ENCODE measurements at places on chromosomes 4 and X.

- DNase-seq = no peak
These were observed 169.4 kb downstream of the AMELX start for GRCh38 chrX:11462648-11463047.

DNA sequence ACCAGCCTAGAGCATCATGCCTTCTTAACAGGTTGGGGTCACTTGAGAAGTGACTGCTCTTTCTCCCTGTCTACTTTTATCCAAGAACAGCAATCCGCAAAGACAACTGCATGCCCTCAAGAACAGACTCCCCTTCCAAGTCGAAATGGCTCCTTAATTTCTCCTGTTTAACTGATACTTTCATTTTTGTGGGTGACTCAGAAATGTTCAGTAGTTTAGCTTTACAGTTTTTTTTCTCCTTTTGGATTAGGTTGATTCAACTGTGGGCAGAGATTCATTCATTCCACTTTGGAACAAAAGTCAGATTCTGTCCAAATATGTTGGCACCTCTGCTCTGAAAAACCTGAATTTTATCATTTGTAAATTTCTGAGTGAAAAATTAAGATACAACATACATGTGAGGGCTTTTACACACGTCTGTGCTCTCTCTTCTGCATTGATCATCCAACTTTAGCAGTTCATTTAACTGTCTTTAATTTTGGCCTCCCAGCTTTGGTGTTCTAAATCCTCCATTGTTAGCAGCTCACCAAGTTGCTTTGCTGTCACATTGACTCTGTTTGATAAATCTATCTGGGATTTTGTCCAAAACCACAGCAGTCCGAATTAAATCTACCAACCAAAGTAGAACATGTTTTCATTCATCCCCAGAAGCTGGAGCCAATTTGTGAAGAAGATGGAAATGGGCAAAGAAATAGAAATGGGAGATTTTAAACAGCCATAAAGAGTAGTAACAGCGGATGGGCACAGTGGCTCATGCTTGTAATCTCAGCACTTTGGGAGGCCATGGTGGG is 50.0 kb downstream of the HOPX start:
- no peak for DNase-seq

DNA sequence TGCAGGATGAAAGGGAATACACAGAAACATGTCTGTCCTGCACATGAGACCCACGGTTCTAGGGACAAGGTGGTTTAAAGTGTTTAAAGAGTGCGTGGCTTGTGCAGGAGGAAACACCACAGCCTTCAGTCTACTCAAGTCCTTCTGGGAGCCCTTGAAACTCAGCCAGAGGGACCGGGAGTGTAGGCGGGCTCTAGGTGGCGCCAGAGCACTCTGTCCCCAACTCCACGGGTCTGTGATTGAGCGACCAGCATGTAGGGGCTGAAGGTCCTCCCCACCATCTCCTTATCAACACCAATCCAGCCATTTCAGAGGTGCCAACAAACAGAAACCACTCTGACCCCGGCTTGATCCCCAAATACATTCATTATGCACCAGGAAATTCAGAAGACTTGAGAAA is 82.0 kb upstream of the CLDN34 start:
- DNase-seq = peak; percentile 38

DNA sequence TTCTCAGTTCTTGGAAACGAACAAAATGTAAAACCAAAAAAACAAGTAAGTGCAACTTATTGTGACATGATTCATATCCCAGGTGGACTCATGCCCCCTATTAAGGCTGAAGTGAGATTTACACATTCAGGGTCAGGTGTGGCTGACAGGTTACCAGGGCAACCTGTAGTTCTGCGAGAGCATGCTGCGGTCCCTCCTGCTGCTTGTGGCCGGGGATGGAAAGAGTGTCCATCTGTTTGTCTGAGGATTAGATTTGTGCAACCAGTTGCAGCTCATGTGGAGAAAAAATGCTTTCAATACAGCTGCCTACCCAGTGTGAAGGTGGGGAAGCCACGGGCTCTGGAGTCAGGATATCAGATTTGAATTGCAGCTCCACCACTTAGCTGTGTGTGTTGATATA is 78.8 kb downstream of the FAM184B start:
- no peak for DNase-seq

DNA sequence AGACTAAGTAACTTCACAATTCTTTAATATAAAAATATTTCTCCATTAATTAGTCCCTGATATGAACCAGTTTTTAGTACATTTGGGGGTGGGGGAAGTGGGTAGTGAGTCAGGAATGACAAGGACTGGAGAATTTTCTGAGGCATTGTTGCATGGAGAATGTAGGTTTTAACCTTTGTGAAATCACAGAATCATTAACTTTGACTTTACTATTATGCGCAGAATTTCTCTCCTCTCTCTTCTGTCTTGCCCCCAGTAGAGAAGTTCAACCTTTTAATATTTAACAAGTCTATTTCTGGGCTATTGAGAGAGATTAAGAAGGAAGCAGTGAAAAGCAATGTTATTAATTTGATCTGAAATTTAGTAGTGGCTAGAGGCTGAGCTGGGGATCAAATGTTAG is 597.0 kb downstream of the PCDH18 start:
- DNase-seq = no peak

DNA sequence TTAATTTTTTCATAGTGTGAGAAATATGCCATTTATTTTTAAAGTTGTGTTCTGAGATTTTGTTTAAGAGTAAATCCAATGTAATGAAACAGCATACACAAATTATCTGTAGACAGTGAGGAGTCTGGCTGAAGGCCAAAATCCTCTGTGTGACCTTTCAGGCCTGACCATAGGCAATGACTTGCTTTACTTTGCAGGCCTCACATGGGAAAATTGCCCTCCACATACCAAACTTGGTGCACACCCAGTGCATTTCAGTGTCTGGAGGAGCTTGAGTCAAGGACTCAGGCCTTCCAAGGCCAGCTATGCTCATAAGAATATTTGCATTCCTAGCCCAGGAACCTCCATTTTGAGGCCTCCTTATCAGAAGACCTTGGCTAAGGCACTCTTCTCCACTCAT is 430.1 kb downstream of the GABRG1 start:
- no peak for DNase-seq

DNA sequence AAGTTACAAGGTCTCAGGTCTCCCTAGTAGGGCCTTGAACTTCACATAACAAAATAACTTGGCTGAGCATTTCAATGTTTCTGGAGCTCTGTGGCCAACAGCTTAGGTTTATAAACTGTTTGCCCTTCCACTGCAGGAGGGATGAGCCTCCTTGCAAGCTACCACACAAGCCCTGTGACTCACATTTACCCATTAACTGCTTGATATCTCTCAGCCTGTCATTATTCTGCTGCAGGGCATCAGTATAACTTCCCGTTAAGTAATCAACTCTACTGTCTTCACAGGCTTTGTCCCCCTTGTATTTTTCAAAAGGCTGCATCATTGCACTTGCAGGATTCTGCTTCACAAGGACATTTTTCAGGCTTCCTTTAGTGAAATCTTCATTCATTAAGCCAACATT is 151.7 kb upstream of the CXCL13 start:
- no peak for DNase-seq

- no peak for DNase-seq
These were observed 72.0 kb downstream of the RGS12 start for GRCh38 chr4:3364634-3365314.

DNA sequence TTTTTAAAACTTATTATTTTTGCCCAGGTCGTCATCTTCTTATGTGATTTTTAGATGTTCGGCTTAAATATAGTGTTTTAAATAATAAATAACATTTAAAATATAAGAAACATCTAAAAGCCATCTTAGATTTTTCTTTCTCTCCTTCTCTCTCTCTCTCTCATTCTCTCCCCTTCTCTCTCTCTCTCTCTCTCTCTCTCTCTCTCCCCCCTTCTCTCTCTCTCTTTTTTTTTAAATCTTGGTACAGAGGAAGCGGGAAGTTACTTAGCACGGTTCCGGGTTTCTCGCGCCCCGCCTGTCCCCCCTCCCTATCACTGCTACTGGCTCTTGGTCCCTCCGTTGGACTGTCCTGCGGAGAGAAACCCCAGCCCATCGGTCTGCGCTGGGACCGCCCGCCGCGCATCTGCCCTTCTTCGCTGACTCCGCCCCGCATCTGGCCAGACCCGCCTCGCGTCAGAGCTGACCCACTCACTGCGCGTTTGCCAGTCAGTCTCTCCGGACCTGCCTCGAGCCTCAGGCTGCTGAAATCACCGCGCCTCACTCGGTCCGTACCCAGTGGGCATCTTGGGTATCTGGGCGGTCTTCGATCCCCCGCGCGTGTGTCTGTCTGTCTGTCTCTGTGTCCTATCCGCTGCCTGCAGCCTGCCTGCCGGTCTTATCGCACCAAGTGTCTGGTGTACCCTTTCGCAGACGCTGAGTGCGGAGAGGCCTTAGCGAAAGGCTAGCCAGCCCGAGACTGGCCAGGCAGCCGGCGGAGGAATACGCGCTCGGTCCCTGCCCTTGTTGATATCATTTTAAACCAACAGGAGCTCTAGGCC is at the start of gene PABPC5:
TSS of gene PABPC5 (plus strand) at position 489 of the 818 bp plus-strand sequence. CDS start 739 bp downstream, outside the sequence.
- no peak for DNase-seq
